ENCODE measurements at places on chromosomes 13 and 19.

DNA sequence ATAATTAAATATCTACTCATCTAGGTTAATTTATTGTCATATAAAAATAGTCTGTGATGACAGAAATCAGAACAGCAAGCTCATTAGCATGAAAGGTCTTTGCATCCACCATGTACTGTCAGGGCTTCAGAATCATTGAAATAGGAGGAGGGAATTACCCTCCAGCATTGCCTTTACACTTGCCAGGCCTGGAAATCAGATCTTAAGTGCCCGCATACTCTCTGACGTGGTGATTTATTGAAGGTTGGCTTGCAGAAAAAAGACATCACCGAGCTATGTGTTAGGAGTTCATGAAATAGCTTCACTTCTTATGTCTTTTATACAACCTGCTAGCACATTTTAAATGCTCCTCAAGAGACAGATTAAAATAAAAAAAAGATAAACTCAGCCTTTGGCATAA is 661.7 kb upstream of the SLITRK1 start:
- no peak for DNase-seq

DNA sequence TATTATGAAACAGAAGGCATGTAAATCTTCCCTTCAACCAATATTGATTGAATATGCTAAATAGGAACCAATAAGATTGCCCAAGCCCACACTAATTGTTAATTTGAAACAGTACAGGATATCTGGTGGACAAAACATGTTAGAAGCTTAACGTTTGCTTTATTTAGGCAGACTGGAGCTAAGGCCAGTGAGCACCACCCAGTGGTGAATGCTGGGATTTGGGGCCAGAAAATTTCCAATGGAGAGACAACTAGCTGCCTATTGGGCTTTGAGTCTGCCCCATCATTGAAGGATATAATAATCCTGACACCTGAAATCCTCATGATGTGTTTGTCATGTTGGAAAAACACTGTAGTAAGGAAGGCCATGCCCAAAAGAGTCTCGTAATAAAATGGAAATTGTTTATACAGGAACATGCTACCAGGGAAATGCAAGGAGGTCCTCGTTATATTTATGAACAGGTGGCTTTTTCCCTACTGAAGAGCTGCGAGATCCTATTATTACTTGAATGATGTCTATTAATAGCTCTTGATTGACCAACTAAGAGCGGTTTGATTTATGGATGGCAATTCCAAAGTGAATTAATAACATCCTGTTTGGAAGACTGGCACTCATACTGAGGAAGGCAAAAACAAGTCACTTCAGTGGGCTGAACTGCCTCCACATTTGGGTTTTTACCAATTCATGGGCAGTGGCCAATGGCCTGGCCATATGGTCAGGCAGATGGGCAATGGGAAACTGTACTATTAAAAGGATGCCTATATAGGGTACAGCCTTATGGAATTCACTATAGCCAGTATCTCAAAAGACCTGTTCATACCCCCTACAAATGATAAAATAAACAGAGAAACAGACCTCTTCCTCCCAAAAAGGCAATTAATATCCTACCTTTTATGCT is 8.7 kb downstream of the SIGLECL1 start:
- peak; percentile 19 for DNase-seq

DNA sequence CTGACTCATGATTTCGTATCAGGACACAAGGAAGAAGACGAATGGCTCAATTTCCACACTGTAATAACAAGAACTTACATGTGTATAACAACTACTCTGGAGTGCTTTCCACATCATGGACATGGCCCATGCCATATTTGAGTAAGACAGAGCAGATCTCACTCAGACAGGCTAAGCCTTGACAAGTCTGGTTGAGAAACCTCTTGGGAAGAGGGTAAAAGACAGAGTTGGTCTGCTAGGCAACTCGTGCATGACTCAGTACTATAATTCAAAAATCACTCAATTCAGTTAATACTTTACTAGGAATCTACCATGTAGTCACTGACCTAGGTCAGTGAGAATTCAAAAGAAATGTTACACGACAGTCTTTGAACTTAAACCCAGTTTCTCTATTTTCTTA is 5.7 kb upstream of the THSD1 start:
- DNase-seq, result peak; percentile 81

- no peak for DNase-seq
Measured at GRCh38 chr19:49456326-49456725, 3.3 kb downstream of the ALDH16A1 start.

GRCh38 chr13:23922005-23922932 is 25.0 kb upstream of the C1QTNF9B start:
- peak; percentile 33 for DNase-seq

GRCh38 chr19:46404055-46404752 is 9.2 kb downstream of the CCDC8 start:
- peak; percentile 55 for DNase-seq

DNA sequence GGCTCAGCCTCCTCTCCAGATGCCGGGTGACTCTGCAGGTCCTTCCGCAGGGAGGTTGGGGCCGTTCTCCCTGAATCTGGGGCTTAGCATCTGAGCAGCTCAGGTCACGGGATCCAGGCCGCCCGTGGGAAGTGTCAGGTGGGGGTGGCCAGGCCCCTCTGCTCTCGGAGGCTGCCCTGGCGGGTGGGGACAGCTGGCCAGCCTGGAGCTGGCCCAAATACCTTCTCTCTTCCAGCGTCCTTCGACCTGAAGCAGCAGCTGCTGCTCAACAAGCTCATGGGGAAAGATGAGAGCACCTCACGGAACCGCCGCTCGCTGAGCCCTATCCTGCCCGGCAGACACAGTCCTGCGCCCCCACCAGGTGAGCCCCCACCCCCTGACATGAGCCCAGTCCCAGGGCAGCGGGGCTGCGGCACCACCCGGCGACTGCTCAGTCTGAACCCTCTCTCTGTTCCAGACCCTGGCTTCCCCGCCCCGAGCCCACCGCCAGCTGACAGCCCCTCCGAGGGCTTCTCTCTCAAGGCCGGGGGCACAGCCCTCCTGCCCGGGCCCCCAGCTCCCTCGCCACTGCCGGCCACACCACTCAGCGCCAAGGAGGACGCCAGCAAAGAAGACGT is 19.1 kb downstream of the PEX11G start:
- no peak for DNase-seq

- no peak for DNase-seq
Measured at GRCh38 chr19:50784710-50785109, 5.5 kb upstream of the ACP4 start.

GRCh38 chr19:17107546-17108452 is 32.2 kb downstream of the MYO9B start:
- DNase-seq, result peak; percentile 95

DNA sequence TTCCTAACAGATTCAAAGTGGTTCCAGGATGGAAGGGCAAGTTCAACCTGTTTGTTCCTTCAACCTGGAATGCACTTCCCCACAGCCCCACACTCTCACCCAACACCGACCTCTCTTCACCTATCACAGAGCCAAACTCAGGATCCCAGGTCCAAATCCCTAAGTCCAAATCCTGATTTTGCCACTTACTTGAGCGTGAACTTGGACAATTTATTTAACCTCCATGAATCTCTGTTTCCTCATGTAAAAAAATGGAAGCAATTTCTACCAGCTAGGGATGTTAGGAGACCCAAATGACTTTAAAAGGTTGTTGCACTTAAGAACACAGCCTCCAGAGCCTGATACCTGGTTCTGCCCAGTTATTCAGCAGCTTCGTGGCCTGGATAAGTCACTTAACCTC is 5.4 kb upstream of the IGSF23 start:
- no peak for DNase-seq

DNA sequence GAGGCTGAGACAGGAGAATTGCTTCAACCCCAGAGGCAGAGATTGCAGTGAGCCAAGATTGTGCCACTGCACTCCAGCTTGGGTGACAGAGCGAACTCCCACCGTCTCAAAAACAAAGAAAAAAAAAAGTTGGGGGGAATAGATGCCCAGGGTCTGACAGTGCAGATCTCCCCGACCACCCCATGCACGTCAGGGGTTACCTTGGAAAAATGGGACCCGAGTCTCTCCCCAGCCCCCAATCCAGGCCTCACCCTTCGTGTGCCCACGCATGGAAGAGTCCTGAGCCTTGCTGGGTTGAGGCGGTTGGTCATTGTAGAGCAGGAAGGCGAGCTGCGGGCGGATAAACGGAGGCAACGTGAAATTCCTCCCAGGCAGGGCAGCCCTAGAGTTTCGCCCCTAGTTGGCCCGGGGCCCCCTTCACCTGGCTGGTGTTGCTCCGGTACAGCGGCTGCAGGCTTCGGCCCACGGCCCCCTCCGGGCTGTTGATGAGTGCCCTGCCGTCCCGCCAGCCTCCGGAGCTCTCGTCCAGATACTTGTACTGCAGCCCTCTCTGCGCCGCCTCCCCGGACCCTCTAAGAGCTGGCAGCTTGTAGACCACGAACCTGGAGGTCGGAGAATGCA is 588 bp downstream of the DNASE2 start:
- DNase-seq, result no peak

DNA sequence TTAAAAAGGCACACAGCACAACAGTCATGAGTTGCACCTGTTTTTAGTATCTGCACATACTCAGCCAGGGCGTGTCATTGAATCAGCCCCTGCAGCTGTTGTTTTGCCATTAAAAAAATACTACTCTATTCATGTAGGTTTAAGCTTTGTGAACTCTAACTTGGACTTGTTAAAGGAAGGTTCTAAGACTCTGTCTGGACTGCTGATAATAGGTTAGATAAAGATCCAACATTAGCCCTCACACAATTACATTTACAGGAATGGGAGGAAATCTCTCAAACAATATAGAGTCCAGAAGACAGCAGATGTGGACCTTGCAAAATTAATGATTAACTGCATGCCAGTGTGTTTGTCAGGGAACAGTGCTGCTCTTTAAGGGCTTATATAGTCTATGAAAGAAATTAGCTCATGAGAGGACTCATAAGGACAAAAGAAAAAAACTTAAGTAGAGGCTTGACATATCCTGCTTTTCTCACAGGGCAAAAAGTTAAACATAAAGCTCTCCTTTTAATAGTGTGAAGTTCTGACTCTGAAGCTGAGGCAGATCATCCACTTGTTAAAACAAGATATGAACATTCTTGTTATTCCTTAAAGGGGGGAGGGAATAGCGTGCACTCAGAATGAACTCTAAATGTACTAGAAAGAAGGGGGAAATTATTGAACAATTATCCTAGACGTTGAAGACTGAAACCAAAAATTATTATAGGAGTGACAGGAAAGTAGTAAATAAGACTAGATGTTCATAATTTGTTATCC is 243.6 kb downstream of the NDFIP2 start:
- DNase-seq, result no peak

DNA sequence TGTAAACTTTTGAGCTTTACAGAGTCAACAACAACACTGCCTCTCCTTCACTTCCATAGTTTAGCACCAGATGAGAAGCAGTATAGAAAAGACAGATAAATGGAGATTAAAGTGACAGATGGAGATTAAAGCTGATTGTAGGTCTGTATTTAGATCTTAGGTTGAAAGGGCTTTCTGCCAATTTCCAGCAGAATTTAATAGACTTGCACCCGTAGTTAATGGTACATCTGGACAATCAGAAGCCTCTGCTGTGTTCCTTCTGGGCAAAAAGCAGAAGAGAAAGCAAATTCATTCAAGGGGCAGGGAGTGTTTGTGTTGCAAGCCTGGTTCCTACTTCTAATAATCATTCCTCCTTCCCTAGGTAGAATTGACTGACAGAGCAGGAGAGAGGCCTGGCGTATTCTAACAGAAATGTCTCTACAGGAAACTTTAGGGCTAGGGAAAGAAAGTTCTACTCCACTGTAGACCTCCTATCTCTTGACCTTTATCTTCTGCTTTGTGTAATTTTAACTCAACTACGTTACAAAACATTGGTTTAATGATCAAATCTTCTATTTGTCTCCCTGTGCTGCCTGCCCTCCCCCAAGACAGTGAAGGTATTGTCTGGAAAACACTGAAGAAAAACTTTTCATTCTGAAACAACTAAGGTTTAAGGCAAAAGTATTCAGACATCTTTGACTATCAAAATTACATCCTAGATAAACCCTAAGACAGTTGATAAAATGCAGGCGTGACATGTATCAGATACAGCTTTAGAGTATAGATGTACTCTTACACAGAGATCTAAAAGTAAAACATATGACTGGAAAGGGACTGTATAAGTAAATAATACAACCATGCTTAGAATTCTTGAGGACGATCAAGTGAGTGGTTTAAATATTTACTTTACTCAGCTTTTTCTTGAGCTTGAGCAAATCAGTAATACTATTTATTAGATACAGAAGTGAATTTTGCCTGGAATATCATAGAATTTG is 44.4 kb downstream of the GPC6 start:
- no peak for DNase-seq

GRCh38 chr19:6103217-6103644 is 7.1 kb downstream of the RFX2 start:
- peak; percentile 92 for DNase-seq

GRCh38 chr13:84645196-84646012 is 763.1 kb upstream of the SLITRK1 start:
- peak; percentile 95 for DNase-seq
